ENCODE measurements at places on chromosomes 1 and 21.

DNA sequence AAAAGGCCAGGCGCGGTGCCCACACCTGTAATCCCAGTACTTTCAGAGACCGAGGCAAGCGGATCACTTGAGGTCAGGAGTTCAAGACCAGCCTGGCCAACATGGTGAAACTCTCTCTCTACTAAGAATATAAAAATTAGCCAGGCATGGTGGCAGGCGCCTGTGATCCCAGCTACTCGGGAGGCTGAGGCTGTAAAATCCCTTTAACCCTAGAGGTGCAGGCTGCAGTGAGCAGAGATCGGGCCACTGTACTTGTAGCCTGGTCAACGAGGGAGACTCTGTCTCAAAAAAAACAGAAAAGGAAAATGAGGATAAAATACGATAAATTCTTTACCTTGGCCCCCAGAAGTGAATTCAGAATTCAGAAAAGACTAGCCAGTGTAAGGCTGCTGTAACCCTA, 1.6 kb downstream of the TMEM50B start:
- no peak for DNase-seq

GRCh38 chr21:34857122-34857713, 188.4 kb downstream of the CLIC6 start:
- no peak for DNase-seq

GRCh38 chr1:38153778-38154470, 107.3 kb upstream of the POU3F1 start:
- DNase-seq: no peak

DNA sequence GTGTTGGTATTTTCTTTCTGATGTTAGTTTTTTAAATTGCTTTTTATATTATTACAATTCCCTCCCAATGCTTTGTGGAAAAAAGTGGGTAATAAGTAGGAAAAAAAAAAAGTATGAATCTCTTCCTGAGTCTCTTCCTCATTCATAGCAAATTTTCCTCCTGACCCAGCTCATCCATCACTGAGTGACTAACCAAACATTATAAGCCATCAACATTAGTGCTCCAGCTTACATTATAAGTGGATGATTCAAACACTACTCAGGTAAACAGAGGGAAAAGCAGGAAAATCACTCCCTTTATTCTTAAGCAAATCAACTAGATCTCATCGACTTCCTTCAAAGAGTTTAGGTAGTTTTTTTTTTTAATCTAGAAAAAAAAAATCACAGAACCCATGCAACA, 15.4 kb upstream of the SAMD13 start:
- no peak for DNase-seq

GRCh38 chr1:27884006-27884954, 11.9 kb downstream of the THEMIS2 start:
- no peak for DNase-seq

DNA sequence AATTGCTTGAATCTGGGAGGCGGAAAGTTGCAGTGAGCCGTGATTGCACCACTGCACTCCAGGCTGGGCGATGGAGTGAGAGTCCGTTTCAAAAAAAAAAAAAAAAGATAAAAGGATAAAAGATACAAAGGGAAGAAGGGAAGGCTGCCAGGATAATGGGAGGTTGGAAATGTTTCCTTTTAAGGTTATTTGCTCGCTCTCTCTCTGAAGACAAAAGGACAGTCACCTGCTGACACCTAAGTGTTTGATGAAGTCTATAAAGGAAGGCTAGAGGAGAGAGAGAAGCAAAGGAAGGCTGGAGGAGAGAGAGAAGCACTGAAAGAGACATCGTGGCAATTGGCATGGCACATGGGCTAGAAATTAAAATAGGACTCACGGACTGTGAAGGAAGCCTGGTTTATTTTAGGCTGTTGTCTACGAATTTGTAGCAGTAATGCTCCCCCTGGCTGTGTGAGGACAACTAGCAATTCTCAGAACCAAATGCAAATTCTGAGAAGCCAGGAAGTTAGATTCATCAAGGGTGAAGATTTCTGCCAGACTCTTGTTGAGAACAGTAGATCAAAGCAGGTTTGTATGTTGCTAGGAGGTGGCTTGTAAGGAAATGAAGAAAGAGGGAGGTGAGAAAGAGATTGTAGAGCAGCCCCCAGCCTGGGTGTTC, 154.2 kb downstream of the ZP4 start:
- DNase-seq: no peak

GRCh38 chr21:46634966-46635323, 529 bp upstream of the PRMT2 start:
- DNase-seq: no peak

GRCh38 chr1:46589529-46589928, 14.5 kb downstream of the MKNK1 start:
- no peak for DNase-seq

- no peak for DNase-seq
These were observed 31.4 kb downstream of the ZBTB17 start for GRCh38 chr1:15944308-15945010.

GRCh38 chr1:203034422-203035110, 8.3 kb downstream of the PPFIA4 start:
- no peak for DNase-seq

DNA sequence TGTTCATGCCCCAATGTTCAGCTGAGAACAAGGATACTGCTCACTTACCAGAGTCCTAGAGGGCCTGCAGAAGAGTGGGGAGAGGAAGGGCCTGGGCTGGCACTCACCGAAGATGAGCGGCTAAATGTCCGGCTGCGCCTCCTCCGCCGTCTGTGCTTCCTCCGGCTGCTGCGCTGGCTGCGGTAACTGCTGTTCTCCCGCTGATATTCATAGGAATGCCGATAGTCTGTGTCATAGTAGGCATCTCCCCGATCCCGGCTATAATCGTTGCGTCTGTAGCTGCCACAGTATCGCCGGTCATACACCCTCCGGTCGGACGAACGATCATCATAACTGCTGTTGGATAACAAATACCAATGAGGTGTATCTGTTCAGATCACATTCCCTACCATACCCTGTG, 3.9 kb downstream of the CLK2 start:
- DNase-seq: no peak

DNA sequence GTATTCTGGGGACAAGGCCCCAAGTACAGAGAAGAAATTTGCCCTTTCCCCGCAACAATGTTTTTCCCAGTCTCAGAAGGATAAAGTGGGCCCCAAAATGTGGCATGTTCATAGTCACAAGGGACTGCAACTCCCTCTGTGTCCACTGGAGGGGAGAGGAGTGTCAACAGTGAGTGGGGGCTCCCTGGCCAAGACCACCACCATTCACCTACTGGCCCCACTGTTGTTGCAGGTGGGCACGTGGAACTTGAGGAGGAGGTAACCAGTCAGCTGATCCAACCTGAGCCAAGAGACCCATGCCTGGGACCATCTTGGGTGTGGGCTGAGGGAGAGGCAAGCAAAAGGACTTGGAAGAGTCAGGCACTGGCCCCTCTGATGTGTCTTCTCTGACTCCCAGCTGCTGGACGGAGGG, 777 bp downstream of the NUDT17 start:
- no peak for DNase-seq

All from activated T-cell treated with anti-CD3 and anti-CD28 coated beads for 1 hour (primary cell).